ENCODE measurements at places on chromosomes 7 and 10.

DNA sequence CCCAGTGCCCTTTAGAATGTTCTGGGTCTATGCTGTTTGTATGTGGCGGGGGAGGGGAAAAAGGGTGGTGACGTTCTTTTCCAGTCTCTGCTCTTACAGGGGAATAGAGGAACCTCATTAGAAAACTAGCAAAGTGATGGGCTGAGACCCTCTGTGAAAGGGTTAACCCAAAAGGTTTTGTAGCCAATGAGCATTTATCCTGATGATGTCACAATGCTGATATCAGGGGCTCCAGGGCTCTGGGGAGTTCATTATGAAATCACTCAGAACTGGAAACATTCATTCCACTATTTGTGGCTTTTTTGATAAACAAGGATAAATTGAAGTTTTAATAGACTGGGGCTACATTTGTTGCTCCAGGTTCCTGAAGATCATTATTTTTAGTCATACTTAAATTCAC is 71.7 kb downstream of the ARID5B start:
- no peak for DNase-seq

DNA sequence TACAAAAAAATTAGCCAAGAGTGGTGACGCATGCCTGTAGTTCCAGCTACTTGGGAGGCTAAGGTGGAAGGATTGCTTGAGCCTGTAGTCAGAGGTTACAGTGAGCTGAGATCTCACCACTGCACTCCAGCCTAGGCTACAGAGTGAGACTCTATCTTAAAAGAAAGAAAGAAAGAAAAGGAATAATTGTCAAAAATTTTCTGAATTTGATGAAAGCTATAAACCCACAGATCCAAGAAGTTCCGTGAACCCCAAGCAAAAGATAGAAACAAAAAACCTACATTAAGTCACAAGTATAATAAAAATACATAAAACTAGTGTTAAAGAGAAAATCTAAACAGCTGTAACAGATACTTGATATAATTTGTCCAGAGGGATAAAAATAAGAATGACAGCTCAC is 60.1 kb upstream of the KMT2C start:
- DNase-seq: no peak

DNA sequence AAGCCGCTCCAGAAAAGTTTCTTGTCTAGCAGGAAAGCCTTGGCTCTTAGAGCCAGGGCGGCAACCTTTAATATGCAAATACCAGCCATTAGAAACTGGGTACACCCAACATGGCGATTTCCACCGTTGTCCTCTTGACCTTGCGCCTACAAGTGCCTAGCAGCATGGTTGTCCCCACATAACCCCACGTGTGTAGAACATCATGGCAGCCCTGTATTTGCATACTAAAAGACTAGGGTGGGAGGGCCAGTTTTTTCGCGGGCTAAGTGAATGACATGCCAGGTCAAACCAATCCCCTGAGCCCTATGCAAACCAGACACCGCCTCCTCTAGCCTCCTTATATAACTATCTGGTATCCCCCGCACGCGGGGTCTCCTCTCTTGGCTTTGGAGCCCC is 58.4 kb upstream of the FZD8 start:
- DNase-seq: no peak

DNA sequence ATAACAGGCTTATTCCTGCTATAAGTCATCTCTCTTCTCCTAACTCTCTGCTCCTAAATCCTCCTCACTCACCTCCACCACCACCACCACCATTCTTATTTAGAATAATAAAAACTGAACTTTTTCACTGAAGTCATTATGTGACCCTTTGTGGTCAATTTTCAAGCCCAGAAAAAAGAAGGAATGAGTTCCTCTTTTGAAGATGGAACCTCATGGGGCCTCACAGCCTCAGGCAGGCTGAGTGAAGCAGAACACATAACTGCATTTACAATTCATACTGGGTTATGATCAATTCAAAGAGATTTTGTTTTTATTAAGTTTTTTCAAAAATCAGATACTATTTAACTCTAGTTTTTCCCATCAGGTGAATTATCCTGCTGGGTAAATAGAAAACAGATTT is 29.8 kb downstream of the PNLIPRP3 start:
- no peak for DNase-seq

- no peak for DNase-seq
Measured at GRCh38 chr10:7915923-7916536, 97.7 kb downstream of the TAF3 start.

DNA sequence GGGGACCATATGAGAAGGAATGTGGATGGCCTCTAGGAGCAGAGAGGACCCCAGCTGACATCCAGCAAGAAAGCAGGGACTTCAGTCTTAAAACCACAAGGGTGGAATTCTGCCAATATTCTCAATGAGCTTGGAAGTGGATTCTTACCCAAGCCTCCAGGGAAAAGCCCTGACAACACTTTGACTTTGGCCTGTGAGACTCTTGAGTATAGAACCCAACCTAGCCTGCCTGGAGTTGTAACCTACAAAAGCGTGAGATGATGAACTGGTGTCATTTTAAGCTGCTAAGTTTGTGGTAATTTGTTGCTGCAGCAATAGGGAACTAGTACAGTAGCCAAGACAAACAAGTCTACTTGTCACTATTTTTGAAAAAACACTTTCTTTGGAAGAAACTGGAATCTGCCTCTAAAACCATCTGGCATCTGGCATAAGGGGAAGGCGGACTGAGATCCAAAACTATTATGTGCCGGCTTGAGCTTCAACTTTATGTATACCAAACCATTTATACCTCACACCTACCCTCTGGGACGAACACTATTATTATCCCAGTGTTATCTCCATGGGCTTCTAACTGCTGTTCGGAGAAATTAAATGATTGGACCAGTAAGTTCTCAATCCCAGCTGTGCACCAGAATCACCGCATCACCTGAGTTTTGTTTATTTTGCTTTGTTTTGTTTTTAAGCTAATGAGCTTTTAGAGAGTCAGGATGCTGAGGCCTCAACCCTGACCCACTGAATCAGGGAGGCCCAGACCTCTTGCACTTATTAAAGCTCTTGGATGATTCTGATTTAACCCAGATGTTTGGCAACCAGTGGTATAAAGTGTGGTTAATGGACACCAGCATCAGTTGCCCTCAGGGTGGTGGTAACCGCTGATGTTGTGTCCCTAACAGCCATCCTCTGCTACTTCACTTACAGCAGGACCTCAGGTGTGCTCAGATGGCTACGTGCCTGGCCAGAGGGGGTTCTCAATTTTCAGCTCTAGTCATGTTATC is 83.0 kb downstream of the C1GALT1 start:
- DNase-seq: no peak

GRCh38 chr10:85917601-85918000 is 449.0 kb downstream of the GRID1 start:
- DNase-seq: no peak

DNA sequence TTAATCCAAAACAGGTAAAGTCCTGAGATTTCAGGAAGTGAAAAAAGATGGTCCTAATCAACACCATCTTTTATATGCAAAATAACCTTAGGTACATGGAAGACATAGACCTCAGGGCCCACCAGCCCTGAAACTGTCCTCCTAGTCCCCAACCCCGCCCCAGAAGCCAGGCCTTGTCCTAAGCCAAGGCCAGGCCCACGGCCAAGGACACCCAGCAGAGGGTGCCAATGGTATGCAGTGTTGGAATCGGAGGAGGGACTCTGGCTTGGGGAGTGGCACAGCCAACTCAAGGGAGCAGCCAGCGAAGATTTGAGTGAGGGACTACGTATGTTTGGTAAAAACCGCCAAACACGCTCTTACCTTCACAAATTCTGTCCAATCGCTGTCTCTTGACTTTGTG is 96.7 kb downstream of the ZRANB1 start:
- peak; percentile 21 for DNase-seq

- peak; percentile 16 for DNase-seq
Measured at GRCh38 chr7:15891151-15891881, 204.8 kb upstream of the MEOX2 start.

DNA sequence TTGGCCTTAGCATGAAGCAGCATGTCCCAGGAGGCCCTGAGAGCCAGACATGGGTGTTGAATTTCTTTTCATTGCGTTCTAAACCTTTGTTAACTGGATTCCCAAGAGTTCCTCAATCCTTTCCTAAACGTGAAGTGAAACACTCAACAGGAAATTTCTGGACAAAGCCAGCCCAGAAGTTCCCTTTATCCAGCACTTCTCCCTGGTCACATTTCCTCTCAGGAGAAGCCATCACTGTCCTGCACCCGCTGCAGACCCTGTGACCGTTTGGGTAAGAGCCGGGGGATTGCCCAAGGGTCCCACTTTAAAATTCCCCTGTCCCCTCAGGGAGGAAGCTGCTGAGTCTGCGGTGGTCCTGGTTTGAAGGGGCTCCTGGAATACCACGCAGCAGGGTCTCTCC is 88.0 kb upstream of the ZPBP start:
- DNase-seq: no peak

DNA sequence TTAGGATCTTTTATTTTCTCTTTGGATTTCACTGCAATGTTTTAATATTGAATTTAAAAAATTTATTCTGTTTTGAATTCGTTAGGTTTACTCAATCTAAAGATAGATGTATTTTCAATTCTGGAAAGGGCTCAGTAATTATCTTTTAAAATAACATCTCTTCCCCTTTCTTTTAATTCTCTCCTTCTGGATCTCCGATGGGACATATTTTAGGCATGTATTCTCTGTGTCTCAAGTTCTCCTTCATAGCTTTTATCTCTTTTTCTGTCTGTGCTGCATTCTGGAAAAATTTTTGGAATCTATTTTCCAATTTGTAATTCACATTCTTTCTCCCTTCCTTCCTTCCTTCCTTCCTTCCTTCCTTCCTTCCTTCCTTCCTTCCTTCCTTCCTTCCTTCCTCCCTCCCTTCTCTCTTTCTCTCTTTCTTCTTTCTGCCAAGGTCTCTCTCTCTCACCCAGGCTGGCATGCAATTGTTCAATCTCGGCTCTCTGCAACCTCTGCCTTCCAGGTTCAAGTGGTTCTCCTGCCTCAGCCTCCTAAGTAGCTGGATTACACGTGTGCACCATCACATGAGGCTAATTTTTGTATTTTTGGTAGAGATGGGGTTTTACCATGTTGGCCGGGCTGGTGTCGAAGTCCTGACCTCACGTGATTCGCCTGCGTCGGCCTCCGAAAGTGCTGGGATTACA is 98.5 kb upstream of the CTTNBP2 start:
- no peak for DNase-seq

- DNase-seq: peak; percentile 13
Measured at GRCh38 chr7:33807779-33808482, 97.4 kb upstream of the BMPER start.

DNA sequence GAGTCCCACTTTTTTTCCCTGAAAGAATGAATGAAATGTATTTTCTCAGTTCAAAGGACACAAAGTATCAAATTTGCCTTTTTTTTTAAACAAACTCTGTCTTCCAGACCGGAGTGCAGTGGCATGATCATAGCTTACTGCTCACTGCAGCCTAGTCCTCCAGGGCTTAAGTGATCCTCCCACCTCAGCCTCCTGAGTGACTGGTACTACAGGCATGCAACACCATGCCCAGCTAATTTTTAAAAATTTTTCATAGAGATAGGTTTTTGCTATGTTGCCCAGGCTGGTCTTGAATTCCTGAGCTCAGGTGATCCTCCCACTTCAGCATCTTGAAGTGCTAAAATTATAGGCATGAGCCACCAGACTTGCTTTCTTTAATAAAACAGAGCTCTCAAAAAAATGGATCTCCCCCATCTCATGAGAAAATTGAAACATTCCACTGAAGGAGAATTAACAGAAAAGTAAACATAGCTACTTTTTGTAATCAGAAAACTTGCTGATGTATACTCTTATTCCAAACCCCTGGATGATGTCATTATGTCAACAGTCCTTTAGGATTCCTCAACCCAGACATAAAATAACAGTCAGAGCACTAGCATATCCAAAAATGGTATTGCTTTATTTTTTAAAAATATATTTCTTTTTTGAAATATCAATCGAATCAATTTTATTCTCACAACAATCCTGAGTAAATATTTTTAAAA is 12.3 kb upstream of the TRDMT1 start:
- no peak for DNase-seq

DNA sequence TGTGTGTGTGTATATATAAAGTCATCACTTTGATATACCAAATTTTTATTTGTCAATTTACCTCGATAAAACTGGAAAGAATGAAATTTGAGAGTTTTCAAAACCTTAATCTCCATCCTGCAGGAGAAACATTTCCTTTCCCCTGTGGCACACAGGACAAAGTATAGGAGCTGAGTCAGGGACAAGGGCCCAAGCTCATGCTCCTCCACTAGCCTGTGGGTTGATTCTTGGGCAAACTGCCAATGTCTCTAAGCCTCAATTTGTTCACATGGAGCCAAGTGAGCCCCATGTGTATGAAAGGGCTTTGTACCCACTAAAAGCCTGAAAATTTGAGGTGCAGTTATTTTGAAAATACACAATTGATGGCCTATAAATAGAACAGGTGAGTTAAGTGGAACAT is 60.3 kb upstream of the IL6 start:
- DNase-seq: no peak

Data from SW480 (cell line).